DMS 273 treated with DMSO at 0.1 percent for 48 hours (cell line): ENCODE measurements at places on chromosomes 13 and 19.

GRCh38 chr13:35283856-35284255 is 192.6 kb downstream of the MAB21L1 start:
- DNase-seq = no peak

- no peak for DNase-seq
These were observed 190.9 kb upstream of the RNF113B start for GRCh38 chr13:98368019-98368418.

- no peak for DNase-seq
These were observed 3.5 kb downstream of the CCDC169 start for GRCh38 chr13:36294096-36294495.

DNA sequence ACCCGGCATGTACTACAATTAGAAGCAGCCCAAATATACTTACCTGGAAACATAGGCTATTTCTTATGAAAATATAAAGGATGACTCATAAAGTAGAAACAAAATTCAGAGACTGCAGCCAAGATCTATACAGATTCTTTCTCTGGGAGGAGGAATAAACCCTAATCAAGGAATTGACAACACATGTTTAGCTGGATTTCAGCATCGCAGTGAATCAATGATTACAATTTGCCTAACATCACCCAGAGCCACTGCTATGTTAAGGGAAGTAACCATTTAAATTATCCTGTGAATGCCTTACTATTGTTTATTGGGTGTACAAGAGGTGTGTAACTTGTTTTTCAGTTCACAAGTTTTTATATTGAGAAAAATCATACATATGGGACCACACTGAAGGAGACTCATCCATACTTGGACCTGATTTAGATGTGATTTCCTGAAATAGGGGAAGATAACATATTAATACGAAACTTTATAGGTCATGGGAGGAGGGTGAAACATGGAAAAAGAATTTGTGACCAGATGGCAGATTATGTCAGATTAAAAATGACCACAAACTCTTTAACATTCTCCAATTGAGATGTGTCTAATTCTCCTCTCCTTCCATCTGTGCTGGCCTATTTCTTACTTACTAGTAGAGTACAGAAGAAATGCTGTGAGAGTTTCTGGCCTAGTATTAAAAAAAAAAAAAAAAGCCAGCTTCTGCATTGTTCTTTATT is 1168.4 kb downstream of the SLITRK1 start:
- peak; percentile 11 for DNase-seq

- no peak for DNase-seq
These were observed 108.3 kb downstream of the SACS start for GRCh38 chr13:23325191-23325590.

DNA sequence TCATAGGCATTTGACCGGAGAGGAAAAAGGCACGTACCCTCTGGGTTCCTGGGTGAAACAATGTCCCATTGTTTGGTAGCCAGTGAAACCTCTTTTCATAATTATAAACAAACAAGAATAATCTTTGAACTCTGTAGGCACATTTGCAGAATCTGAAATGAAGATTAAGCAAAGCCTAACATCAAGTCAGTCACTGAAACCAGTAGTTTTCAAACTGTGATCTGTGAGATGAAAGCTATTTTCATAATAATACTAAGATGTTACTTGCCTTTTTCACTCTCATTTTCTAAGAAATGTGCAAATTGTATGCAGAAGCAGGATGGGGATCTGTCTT is 105.4 kb downstream of the WDFY2 start:
- DNase-seq = no peak

DNA sequence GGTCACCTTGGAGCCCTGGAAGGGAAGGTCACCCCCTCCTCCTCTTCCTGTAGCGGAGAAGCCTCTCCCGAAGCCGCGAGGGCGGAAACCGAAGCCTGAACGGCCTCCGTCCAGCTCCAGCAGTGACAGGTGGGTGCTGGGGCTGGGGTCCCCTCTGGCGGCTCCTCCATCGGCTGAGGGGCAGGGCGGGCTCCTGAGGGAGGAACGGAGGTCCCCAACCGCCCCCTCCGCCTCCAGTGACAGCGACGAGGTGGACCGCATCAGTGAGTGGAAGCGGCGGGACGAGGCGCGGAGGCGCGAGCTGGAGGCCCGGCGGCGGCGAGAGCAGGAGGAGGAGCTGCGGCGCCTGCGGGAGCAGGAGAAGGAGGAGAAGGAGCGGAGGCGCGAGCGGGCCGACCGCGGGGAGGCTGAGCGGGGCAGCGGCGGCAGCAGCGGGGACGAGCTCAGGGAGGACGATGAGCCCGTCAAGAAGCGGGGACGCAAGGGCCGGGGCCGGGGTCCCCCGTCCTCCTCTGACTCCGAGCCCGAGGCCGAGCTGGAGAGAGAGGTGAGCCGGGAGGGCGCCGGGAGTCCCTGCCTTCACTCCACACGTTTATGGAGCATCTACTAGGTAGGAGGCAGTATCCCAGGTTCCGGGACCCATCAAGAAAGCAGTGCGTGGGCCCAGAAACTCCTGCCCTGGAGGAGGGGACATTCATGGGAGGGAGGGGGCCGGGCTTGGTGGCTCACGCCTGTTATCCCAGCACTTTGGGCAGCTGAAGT is 22.0 kb downstream of the HDGFL2 start:
- no peak for DNase-seq

- DNase-seq = peak; percentile 51
These were observed 14.7 kb upstream of the ADGRE5 start for GRCh38 chr19:14366529-14366928.

- no peak for DNase-seq
These were observed 175.9 kb downstream of the IRS2 start for GRCh38 chr13:109610517-109610916.

- no peak for DNase-seq
These were observed 3.6 kb downstream of the ISOC2 start for GRCh38 chr19:55457683-55458457.
